ENCODE measurements at places on chromosomes 12 and 14.

DNA sequence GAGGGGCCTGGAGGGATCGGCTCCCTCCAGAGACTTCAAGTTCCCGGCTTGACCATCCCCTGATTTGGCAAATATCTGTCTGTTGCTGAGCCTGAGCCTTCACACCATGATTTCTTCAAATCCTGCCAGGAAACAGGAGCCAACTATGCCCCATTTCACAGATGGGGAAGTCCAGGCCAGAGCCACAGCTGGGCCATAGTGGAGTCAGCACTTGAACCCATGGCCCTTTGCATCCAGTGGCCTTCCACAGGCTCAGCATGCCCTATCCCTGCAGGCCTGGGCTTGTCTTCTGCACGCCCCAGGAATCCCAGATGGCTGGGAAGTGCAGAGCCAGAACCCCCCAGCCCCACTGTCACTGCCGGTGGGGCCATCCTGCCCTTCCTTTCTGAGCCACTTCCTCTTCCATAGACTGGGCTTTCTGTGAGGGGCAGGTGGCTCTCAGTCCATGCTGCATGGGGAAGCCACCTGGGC, 44.9 kb downstream of the CYP46A1 start:
- H3K27me3 ChIP-seq = no peaks in the 10 kb centered on the region
- no peak overlapping the region for H3K27ac ChIP-seq
- no peaks in the 10 kb centered on the region for H3K4me1 ChIP-seq

- no peaks in the 10 kb centered on the region for H3K27me3 ChIP-seq
- H3K4me3 ChIP-seq = no peak overlapping the region
- DNase-seq = no peak
- no peak overlapping the region for H3K27ac ChIP-seq
- H3K4me1 ChIP-seq = no peaks in the 10 kb centered on the region
- peaks cover 10% of the 10 kb centered on the region for H3K36me3 ChIP-seq
Measured at GRCh38 chr12:131941116-131941986, 8.4 kb upstream of the EP400 start.

GRCh38 chr12:124852329-124852831, 11.3 kb downstream of the SCARB1 start:
- H3K4me1 ChIP-seq = no peaks in the 10 kb centered on the region
- DNase-seq = no peak
- H3K4me3 ChIP-seq = no peak overlapping the region
- H3K27me3 ChIP-seq = no peaks in the 10 kb centered on the region

DNA sequence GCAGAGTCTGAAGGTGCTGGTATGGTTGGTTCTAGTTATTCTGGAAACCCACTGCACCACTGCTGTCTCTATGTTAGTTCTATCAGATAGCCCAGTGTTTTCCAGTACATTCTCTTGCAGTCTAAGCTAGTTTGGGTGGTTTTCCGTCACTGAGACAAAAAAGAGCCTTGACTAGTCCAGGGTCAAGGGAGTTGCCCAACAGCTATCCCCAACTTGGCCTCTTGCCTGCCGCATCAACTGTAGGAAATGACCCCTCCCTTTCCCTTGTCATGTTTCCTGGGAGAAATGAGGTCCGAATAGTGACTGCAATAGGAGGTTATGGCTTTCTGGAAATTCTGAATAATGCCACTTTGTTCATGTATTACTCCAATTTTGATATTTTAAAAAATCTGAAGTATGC, 160.4 kb downstream of the EFCAB11 start:
- H3K36me3 ChIP-seq = no peaks in the 10 kb centered on the region
- DNase-seq = no peak
- no peak overlapping the region for H3K27ac ChIP-seq

GRCh38 chr12:103814436-103814835, 26.6 kb downstream of the NT5DC3 start:
- H3K36me3 ChIP-seq = no peaks in the 10 kb centered on the region
- no peak overlapping the region for H3K27ac ChIP-seq
- H3K4me3 ChIP-seq = no peak overlapping the region
- H3K4me1 ChIP-seq = no peaks in the 10 kb centered on the region
- no peaks in the 10 kb centered on the region for H3K27me3 ChIP-seq

DNA sequence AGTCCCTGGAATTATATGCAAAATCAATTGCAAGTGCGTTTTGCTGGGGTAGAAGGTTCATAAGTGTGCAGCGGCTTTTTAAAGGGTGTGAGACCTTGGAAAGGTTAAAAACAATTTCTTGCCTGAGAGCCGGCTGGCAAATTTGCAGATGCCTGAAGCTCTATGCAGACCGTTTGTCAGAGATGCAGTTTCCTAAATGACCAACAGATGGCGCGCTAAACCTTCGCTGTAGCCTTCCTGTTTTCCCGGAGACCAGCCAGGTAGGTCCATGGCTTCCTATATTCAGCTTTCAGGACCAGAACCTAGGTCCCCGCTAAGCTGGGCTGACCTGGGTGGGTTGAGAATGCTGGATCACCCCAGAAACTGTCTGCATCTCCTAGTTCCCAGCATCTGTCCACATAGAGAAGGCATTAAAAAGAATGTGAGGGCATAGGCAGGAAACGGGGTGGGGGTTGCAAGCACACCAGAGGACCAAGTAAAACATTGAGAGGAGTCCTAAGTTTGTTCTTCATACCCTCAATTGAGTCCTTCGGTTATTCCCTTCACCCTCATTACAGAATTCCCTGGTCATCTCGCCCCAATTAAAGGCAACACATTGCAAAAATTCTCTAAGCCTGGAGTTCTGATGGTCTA, 5.7 kb upstream of the NOS1 start:
- DNase-seq = no peak
- no peaks in the 10 kb centered on the region for H3K4me1 ChIP-seq
- no peaks in the 10 kb centered on the region for H3K36me3 ChIP-seq

DNA sequence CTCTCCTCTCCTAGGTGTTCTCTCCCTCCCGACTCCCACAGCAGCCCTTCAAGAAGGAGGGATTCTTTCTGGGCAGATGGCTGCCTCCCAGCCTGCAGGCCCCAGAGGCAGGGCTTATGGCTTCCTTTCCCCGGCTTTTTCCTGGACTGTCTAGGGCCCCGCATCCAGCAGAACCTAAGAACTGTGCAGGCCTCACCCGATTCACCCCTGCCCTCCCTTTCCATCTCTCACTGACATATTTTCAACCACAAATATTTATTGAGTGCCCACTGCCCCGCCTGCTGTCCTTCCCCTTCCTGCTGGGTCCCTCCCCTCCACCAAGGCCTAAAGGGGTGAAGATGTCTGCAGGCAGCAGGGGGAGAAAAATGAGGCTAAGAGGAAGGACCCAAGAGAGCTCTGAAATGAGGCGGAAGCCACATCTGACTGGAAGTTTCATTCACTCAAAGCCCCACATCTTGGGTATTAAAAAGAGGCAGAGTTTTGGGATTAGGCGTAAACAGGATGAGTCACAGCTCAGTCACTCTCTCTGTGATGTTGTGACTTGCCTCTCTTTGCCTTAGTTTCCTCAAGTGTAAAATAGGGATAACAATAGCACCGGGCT, 2.9 kb downstream of the SCNN1A start:
- no peaks in the 10 kb centered on the region for H3K27me3 ChIP-seq
- no peak overlapping the region for H3K4me3 ChIP-seq
- DNase-seq = no peak
- no peak overlapping the region for H3K27ac ChIP-seq
- peaks cover 28% of the 10 kb centered on the region for H3K4me1 ChIP-seq
- no peaks in the 10 kb centered on the region for H3K36me3 ChIP-seq

- no peak for DNase-seq
- no peak overlapping the region for H3K4me3 ChIP-seq
- H3K27ac ChIP-seq = no peak overlapping the region
- H3K4me1 ChIP-seq = no peaks in the 10 kb centered on the region
- H3K27me3 ChIP-seq = no peaks in the 10 kb centered on the region
Measured at GRCh38 chr14:99534863-99535262, 53.7 kb downstream of the CCNK start.

GRCh38 chr14:21109377-21110138, 8.7 kb downstream of the TMEM253 start:
- no peak overlapping the region for H3K27ac ChIP-seq
- peaks cover 11% of the 10 kb centered on the region for H3K4me1 ChIP-seq
- H3K4me3 ChIP-seq = no peak overlapping the region
- H3K36me3 ChIP-seq = no peaks in the 10 kb centered on the region

DNA sequence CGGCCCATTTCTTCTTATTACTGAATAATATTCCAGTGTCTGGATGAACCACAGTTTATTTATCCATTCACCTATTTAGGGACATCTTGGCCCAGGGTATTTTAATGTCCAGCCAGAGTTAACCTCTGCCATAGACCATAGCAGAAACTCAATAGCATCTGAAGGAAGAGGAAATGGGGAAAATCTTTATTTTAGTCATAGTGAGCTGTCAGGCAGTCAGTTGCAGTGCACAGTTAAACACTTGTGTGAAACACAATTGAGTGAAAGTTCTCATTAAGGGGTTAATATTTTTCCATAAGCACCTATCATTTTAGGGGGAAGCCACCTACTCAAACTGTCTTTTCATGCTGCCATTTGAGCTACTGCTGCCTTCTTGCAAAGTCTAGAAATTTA, 197.3 kb upstream of the PPFIA2 start:
- no peaks in the 10 kb centered on the region for H3K36me3 ChIP-seq
- no peak overlapping the region for H3K27ac ChIP-seq
- H3K4me1 ChIP-seq = no peaks in the 10 kb centered on the region
- no peaks in the 10 kb centered on the region for H3K27me3 ChIP-seq

DNA sequence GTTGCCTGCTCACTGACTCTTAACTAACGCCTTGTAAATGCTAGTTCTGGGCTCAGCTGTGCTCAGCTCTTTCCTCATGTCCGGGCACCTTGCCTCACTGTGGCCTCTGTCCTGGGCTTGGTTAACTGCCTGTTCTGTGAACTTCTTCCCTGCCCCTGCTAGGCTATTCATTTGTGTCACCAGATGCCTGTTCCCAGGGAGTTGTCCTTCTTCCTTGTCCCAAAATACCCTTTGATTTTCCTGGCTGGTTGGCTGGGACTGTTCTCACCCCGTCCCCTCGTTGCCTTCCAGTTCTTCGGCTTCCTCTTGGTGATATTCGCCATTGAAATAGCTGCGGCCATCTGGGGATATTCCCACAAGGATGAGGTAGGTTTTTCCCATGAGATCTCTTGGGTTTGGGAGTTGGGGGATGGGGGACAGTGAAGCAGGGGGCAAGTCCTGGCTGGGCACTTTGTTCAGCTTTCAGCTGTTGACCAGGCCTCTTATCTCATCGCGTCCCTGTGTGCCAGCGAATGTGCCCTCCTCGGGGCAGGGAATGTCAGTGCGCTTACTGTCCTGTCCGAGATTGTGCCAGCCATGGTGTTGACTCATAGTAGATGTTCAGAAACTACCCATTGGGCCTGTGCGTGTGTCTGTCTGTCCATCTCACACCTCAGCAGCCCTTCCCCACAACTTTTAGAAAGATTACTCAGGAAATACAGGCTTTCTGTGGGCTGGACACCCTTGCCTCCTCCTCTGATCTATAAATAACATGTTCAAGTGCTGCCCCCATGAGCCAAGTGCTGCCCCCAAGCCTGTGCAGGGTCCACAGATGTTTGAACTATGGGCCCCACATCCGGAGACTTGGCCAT, 33.1 kb downstream of the CD9 start:
- DNase-seq = no peak
- no peak overlapping the region for H3K27ac ChIP-seq
- H3K36me3 ChIP-seq = no peaks in the 10 kb centered on the region
- no peaks in the 10 kb centered on the region for H3K27me3 ChIP-seq
- no peak overlapping the region for H3K4me3 ChIP-seq

DNA sequence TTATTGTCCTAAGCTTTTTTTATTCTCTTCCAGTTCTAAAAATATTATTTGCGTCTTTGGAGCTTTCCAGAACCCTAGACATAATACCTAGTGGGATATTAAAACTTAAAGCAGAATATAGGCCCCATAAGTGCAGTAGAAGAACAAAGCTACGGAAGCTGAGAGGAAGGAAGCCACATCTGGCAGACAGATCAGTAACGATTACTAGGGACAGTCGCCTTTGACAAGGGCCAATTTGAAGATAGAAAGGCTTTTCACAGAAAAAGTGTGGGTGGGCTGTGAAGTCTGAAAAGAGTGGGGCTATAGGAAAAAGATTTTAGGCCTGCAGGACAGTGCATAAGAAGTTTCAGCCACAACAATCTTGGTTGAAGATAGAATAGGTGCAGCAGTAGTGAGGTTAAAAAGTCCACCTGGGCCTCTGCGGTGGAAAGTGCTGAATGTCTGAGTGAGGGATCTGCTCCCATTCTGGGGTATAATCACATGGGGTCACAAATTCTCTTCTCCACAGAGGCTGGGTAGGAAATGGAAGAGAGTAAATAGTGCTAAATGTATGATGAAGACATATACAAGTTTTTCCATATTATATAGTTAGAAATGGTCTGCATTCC, 114.5 kb downstream of the CMAS start:
- no peak for DNase-seq
- H3K4me1 ChIP-seq = peaks cover 44% of the 10 kb centered on the region
- H3K36me3 ChIP-seq = no peaks in the 10 kb centered on the region
- no peaks in the 10 kb centered on the region for H3K27me3 ChIP-seq
- H3K27ac ChIP-seq = no peak overlapping the region
- no peak overlapping the region for H3K4me3 ChIP-seq

DNA sequence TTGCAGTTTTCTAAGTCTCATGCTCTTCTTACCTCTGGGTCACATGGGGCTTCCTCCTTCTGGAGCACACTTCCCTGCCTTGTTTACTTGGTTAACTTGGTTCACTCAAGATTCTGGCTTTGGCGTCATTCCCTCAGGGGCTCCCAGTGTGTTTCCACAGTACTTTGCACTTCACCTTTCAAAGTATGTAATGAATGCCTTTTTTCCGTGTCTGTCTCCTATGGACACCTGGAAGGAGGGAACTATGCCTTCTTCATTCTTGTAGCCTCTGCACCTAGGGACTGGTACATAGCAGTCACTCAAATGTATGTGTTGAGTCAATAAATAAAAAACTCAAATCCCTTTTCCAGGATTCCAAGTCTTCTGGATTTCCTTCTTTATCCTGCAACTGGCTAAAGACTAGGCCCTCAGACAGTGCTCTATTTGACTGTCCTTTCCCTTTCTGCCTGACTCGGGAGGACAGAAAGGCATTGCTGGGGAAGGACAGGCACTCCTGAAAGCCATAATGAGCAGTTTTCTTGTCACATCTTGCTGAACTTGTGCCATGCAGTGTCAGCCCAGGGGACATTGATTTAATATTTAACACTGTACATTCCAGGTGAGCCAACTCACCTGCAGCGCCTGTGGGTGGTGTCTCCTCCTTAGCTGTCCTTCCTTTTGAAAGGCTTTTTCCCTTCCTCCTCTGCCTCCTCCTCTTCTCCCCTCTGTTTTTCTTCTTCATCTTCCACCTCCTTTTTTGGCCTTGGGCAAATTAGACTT, 12.8 kb downstream of the MYRFL start:
- H3K27me3 ChIP-seq = no peaks in the 10 kb centered on the region
- H3K36me3 ChIP-seq = no peaks in the 10 kb centered on the region
- H3K4me3 ChIP-seq = no peak overlapping the region
- no peaks in the 10 kb centered on the region for H3K4me1 ChIP-seq
- no peak for DNase-seq

DNA sequence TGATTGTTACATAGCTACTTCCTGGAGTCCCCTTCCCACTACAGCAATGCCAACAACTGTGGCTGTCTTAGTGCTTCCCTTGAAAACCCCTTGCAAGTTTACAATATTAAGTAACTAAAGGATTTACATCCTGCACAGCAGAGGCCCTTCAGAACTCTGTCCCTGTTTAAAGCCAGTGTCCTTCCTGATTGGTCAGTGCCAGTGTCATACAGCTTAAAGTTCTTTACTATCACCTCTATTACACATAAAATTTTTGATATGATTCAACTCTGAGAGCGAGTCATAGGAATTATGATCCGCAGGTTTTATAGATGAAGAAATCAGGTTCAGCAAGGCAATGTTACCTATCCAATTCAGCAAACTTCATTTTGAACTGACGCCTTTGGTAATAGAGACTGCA, 91.4 kb upstream of the ALX1 start:
- no peak overlapping the region for H3K4me3 ChIP-seq
- H3K36me3 ChIP-seq = no peaks in the 10 kb centered on the region
- H3K4me1 ChIP-seq = no peaks in the 10 kb centered on the region
- DNase-seq = no peak
